T-helper 2 cell (primary cell): ENCODE measurements at places on chromosomes 16 and 17.

GRCh38 chr17:59001158-59001814 lies 105.4 kb downstream of the TRIM37 start:
- peak; percentile 53 for DNase-seq

- no peak for DNase-seq
Observed at GRCh38 chr17:35297666-35298065, 54.8 kb downstream of the SLFN5 start.

DNA sequence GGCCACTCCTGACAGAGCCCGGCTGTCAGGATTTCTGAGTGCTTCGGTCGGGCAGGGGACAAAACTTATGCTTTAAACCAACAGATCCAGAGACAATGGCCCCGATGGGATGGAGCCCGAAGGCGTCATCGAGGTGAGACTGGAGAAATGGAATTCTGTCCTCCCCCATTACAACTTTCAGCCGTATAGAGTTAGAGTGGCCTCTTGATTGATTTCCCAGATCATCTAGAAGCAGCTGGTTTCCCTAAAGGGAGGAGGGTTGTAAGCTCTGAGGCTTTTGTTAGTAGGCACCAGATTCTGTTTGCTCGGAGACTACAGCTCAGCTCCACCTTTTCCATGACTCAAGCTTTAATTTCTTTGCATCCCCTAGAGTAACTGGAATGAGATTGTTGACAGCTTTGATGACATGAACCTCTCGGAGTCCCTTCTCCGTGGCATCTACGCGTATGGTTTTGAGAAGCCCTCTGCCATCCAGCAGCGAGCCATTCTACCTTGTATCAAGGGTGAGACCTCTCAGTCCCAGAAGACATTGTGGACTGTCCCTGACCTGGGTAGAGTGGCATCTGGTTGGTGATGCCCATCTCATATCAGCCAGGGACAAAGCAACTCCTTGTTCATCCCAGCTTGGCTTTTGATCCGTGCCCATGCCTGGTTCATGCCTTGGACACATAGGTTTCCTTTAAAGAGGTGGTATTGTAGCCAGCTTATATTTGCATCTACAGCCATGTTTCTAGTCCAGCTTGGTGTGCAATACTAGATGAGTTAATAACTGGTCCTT lies 5.1 kb upstream of the CD68 start:
- no peak for DNase-seq

GRCh38 chr16:84049403-84050060 lies 6.9 kb upstream of the SLC38A8 start:
- no peak for DNase-seq

DNA sequence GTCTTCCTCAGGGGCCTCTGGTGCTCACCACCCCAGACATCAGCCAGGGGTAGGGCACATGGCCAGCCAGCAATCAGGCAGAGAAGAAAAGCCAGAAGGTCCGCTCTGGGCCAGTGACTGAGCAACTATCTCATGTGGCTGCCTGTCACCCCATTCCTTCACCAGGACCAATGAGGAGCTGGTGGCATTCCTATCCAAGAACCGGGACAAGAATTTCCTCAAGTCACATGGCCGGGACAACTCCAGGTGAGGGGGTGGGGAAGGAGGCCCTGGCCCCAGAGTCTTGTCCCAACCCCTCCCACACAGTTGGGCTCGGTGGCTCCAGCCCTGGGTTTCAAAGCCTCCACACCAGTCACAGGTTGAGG lies 9.4 kb downstream of the XYLT2 start:
- DNase-seq = no peak

DNA sequence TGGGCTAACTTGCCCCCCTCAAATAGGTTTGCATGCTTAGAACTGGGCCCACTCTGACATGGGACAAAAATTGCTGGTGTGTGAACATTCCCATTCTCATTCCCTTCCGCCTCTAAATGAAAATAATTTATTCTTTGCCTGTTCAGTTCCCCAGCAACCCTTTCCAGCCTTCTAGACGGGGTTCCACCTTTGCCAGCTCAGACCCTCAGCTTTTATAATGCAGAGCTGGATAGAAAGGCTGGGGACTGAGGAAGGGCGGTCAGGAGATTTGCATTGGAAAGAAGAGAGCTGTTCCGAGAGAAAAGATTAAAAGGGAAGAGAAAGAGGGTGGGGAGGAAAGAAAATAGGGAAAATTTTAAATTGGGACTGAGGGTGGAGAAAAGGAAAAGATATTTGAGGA lies 151.1 kb upstream of the WSCD1 start:
- DNase-seq = no peak

DNA sequence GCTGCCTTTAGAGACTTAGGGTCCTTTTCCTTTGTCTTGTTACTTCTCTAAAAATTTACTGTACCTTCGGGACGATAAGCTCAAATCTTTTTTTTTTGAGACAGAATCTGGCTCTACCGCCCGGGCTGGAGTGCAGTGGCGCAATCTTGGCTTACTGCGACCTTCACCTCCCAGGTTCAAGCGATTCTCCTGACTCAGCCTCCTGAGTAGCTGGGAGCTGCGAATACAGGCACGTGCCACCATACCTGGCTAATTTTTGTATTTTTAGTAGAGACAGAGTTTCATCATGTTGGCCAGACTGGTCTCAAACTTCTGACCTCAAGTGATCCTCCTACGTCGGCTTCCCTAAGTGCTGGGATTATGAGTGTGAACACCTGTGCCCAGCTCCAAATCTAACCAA lies 7.4 kb downstream of the RAD51C start:
- no peak for DNase-seq

DNA sequence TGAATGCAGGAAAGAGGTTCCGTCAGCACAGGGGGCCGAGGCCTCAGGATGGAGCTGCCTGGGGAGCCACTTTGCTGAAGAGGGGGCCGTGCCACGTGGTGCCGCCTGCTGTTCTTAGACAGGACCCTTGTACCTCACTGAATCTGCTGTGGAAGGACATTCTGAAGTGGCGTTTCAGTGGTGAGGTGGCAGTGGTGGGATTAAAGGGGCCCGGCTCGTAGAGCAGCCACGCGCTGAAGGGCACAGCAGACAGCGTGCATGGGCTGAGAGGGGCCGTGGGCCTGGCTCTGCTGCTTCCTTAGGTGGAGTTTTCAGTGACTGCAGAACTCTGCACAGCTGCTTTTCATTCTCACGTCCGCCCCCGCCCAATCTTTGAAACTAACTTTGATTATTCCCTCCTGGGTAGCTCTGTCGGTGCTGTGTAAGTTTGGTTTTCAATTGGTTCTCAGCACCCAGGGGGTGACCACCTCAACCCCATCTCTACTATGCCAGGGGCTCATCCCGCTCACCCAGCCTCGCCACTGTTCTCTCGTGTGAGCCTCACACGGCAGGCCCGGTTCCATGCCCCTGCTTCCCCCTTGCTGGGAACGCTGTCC lies 70.3 kb downstream of the SEC14L1 start:
- no peak for DNase-seq

DNA sequence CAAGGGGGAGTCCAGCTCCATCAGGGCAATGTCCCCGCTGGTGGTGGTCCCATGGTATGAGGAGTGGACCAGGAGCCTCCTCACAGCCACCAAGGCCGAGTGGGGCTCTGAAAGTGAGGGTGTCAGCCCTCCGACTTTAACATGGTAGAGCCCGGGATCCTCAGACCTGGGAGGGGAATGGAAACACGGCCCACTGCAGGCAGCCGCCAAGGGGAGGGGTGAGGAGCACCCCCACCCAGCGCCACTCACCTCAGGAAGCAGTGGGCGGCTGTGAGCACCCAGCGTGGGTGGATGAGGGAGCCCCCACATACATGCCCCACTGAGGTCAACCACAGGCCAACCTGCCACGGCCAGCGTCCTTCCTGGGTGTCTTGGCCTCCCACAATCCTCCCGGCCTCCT lies 10.8 kb downstream of the ZG16B start:
- peak; percentile 18 for DNase-seq

GRCh38 chr17:42005166-42005565 lies 12.1 kb downstream of the DNAJC7 start:
- DNase-seq = no peak

- DNase-seq = no peak
Observed at GRCh38 chr17:35314415-35315216, 58.8 kb downstream of the SLFN11 start.

- no peak for DNase-seq
Observed at GRCh38 chr17:10718547-10718946, 11.3 kb downstream of the TMEM220 start.

DNA sequence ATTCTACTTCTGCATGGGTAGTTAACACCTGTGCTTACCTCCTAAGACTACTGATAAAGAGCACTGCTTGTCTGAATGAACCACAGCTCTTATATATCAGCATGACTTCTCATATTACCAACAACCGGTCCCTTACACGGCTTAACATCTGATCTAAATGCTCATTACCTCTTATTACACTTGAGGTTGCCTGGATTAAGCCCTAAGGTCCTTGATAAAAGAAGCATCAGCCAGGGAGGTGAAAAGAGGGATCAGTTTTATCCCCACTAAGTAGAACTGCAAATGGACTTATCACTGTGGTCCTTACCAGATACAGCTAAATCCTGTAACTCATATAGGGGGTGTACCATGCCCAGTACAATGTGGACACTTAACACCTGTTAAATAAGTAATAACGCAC lies 8.2 kb upstream of the RSKR start:
- DNase-seq = no peak

DNA sequence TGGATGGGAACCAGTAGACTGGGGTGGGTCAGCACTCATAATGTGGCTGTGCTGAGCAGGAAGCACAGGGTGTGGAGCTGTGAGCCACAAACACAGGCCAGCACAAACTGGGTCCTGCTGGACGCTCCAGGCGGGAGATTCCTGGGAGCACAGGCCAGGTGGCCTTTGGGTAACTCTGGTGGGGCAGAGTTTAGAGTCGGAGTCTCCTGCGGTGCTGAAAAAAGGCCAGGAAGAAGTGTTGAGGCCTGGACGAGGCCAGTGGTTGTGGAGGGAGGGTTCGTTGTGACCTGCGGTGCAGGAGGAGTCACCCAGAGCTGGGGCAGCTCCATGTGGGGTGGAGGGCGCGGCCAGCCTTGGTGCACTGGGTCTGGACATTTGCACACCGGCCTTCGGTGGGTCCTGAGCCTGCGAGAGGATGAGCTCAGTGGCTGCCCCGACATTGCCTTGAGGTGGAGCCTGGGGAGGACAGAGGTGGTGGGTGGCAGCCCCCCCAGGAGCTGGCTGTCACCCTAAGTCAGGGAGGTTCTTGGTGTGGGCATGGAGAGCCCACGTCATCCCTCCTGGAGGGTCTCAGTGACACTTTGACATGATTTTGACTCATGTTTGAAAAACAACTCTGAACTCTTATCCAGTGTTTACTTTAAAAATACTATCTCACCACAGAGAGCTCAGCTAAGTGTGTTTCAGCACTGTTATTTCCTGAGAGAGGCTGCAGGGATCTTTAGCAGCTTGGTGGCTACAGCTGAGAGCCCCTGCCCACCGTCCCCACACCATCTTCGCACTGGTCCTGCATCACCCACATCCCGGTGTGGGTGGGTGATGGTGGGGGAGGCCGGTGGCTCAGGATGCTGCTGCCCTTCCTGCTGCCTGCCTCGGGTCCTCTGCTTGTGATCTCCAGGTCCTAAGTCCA lies 98.7 kb downstream of the NPIPB11 start:
- DNase-seq = no peak

DNA sequence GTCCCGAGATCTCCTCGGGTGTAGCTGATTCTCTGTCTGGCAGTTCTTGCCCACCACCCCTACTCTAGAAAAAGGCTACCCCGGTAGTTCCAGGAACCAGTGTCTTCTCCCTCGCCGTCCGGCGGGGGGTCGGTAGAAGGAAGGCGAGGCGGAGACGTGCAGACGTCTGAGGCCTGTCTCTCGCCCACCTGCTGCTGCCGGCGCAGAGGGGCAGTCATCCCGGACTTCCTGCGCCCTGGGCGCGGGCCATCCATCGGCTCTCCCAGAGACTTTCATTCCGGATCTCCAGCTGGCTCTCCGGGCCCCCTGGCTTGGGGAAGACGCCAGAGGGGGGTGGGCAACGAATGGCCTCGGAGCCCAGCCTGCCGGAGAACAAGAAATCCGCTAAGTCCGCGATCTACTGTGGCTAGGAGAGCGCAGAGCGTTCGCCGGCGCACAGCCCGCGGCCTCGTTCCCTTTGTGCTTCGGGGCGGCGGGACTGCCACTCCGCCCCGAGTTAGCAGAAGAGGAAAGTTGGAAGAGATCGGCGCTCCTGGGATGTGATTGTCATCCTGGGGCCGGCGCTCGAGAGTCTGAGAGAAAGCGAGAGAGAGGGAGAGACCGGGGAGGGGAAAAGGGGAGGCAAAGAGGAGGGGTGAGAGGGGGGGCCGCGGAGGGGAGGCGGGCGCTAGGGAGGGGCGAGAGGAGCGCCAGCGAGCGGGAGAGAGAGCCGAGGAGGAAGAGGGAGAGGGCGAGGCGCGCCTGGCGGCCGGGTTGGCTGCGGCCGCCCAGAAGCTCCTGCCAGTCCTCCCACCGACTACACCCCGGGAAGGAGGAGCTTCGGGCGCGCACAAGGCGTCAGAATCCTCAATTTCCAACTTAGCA lies at the start of gene IRX5:
Gene IRX5, plus strand, starts transcription at position 861 of the 864 bp plus-strand sequence. CDS start 334 bp downstream, outside the sequence.
- no peak for DNase-seq

GRCh38 chr16:50068550-50068949 lies 2.8 kb downstream of the HEATR3 start:
- DNase-seq = no peak

DNA sequence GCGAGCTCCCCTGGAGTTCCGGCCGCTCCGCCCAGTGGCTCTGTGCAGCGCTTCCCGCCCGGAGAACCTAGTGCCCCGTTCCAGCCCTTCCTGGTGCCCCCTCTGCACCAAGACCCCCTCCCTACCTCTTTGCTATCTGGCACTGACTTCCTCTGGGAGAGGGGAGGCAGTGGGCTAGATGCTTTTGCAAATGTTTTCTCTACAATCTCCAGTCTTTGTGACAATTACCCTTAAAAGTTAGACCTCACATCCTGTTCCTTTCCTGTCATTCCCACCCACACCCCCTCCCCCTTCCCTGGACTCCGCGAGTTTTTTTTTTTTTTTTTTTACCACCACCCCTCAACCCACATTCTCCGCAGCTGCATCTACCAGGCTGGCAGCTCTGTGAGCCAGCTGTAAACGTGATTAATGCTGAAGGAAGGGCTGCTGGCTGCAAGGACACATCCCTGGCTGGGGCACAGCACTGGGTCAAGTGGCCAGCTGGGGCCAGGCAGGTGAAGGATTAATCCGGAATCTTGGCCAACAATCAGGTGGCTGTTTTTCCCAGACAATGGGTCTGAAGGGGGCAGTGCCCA lies 101.5 kb downstream of the MGAT5B start:
- no peak for DNase-seq

GRCh38 chr17:81323411-81323868 lies 28.3 kb upstream of the SLC38A10 start:
- DNase-seq = no peak

DNA sequence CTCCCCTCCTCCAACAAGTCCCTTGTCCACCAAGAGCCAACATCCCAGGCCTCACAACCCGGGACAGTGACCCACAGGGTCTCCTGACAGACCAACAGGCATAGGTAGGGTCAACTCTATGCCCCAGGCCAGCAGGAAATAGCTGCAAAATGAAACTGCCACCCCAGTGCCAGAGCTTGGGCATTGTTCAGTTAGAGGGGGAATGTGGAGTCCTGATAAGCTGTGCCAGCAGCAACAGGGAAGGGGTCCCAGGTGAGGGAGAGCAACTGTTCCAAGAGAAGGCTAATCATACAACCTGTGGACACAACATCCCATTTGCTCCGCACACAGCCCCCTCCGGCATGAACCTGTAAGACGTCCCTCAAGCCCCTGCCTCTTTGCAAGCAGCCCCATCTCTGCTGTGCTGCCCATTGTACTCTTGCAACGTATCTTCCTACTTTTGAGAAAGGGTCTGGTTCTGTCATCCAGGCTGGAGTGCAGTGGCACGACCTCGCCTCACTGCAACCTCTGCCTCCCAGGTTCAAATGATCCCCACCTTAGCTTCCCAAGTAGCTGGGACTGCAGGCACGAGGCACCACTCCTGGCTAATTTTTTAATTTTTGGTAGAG lies 17.2 kb downstream of the CTRB2 start:
- DNase-seq = no peak

GRCh38 chr17:21823090-21823489 lies 130.8 kb downstream of the KCNJ18 start:
- DNase-seq = no peak
